D721Med (cell line): ENCODE measurements at places on chromosomes 12 and 14.

GRCh38 chr12:79156846-79157463 is 292.4 kb downstream of the SYT1 start:
- DNase-seq, result no peak

DNA sequence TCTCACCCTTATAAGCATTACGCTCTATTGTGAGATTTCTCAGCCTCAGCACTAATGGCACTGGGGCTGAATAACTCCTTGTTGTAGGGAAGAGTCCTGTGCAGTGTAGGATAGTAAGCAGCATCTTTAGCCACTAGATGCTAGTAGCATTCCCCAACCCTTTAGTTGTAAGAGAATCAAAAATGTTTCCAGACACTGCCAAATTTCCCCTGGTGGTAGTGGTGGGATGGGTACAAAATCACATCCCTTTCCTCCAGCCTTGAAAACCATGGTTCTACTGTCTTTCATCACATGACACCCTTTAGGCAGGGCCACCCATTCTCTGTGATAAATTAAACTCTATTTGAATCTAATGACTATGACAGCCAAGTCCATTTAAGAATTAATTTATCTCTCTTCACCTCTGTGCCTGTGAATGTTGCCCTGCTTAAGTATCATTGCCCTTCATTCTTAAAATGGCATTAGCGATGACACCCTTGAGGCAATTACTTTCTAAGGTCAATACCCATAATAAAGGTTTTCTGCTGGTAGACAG is 199.4 kb downstream of the ANO4 start:
- no peak for DNase-seq

- no peak for DNase-seq
These were observed 9.6 kb downstream of the ACADS start for GRCh38 chr12:120735181-120735580.

- no peak for DNase-seq
These were observed 80.0 kb downstream of the LGMN start for GRCh38 chr14:92668276-92668973.
